Stimulated activated CD4-positive, alpha-beta T cell treated with anti-CD3 and anti-CD28 coated beads, Interleukin-1b, Interleukin-23, amount 100 ng/mL, for 1 hour (primary cell): ENCODE measurements at places on chromosomes 6 and 20.

GRCh38 chr6:3887150-3887700 lies 38.1 kb downstream of the FAM50B start:
- no peak for DNase-seq

DNA sequence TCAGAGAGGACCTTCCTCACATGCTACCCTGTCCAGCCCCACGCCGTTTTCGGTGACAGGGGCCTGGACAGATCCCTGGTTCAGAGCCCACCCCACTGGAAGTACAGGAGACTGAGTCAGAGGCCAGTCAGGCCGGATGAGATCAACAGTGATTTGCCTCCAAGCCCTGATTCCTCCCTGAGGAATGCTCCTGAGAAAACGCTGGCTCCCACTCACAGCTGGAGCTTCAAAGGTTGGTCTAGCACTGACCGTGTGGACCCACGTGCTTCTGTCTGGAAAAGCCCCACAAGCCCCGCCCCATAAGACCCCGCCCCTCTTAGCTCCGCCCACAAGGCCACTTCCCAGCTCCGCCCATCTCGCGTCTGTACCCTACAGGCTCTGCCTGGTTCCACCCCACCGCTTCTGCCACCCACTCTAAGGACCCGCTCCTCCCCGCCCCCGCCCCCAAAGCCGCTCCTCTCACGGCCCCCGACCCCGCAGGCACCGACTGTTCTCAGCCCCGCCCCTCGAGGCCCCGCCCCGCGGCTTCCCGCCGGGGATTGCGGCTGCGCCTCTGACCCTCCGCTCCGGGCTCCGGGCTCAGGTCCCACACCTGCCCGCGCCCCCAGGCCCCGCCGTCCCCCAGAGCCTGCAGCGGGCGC lies 64.9 kb upstream of the BHLHE23 start:
- no peak for DNase-seq

DNA sequence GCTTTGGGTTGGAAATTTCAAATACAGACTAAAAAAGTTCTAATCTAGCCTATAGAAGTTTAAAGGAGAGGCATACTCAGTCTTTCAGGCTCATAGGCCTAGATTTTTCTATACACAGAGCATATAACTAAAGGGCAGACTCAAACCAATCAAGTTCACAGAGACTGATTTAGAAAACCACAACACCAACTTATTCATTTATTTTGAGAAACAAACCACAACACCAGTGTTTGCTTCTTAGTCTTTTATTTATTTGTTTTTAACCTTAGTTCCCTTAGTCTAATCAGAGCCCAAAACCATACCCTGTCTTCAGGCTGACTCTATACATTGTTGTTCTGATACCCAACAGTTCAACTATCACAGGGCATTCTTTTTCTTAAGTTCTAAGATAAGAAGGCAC lies 103.7 kb downstream of the REV3L start:
- DNase-seq, result no peak

DNA sequence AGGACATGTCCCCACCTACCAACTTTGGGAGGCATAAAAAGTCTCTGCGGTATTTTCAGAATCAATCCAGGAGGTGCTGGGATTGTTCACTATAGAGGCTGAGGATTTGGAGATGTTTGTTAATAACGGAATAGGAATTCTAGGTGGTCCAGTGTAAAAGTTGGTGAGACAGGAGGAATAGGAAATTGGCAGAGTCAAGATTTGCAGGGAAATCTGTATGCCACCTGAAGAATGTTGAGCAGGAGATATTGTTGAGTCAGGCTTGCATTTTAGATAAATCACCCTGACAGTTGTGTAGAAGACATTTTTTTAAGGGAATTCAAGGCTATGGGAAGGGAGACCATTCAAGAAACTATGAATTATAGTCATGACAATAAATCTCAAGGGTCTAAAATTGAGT lies 124.8 kb downstream of the COL12A1 start:
- no peak for DNase-seq

GRCh38 chr20:62367136-62367632 lies at the start of gene LAMA5:
LAMA5 (minus strand) TSS chr20:62367312; CDS start chr20:62367245, 67 bp downstream.
- DNase-seq, result no peak

GRCh38 chr6:14834851-14835530 lies 410.9 kb upstream of the JARID2 start:
- DNase-seq, result no peak

DNA sequence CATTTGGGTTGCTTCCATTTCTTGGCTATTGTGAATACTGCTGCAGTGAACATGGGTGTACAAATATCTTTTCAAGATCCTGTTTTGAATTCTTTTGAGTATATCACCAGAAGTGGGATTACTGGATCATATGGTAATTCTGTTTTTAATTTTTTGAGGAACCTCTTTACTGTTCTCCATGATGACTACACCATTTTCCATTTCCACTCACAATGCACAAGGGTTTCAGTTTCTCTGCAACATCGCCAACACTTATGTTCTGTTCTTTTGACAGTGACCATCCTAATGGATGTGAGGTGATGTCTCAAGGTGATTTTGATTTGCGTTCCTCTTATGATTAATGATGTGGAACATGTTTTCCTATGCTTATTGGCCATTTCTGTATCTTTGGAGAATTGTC lies 214.4 kb upstream of the ZFP64 start:
- DNase-seq, result no peak

- no peak for DNase-seq
Observed at GRCh38 chr20:46546298-46546697, 4.2 kb downstream of the OCSTAMP start.

GRCh38 chr6:19470333-19470732 lies 366.8 kb upstream of the ID4 start:
- no peak for DNase-seq

- no peak for DNase-seq
Observed at GRCh38 chr20:8155812-8156211, 23.7 kb downstream of the PLCB1 start.

GRCh38 chr6:25363427-25363826 lies 84.3 kb downstream of the CARMIL1 start:
- DNase-seq, result no peak

DNA sequence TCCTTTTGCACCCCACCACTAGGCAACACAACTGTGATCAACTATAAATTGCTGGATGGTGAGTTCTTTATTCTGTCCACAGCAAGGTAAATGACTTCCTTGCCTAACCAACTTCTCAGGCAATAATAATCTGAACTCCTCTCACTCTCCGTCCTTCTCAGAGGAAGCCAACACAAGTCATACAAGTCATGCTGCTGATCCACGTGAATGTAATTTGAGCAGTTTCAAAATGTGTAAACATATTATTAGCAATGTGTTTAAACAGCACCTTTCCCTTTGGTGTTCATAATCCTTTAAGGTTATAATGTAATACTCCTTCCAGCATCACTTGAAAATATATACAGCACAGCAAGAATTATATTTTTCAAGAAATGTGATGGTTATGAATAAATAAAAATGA lies 127.9 kb downstream of the QRSL1 start:
- DNase-seq, result no peak

- peak; percentile 21 for DNase-seq
Observed at GRCh38 chr6:43269273-43270007, 26.2 kb downstream of the TTBK1 start.

- no peak for DNase-seq
Observed at GRCh38 chr6:111803804-111804203, 69.4 kb downstream of the FYN start.

DNA sequence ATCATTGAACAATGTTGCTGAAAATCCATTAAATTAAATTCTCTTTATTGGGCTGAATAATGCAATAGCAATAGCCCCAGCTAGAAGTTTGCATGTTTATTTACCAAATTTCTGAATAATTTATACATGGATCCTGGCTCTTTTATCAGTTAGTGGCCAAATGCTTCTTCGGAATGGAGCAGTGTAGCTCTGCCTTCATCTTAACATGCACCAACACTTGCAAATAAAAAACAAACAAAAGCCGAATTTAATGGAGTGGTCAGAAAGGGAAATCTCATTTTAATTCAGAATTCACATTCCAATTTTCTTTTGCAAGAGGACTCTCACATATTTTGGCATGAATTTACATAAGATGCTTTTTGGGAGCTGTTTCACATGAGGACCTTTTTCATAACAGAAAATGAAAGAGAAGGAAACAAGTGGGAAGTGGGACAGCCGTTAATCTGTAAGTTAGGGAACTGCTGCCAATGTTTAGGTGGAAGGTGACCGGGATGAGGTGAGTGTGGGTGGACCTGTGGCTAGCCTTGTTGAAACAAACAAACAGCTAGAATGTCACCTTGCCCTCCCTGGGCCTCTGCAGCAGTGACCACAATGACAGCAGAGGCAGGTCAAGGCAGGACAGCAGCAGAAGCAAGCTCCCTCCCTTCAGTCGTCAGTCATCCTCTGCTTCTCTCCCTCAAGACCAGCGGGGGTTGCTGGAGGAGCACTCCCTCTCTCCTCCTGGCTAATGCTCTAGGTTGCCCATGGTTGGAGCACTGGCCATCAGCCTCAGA lies 73.2 kb downstream of the INSM1 start:
- no peak for DNase-seq

DNA sequence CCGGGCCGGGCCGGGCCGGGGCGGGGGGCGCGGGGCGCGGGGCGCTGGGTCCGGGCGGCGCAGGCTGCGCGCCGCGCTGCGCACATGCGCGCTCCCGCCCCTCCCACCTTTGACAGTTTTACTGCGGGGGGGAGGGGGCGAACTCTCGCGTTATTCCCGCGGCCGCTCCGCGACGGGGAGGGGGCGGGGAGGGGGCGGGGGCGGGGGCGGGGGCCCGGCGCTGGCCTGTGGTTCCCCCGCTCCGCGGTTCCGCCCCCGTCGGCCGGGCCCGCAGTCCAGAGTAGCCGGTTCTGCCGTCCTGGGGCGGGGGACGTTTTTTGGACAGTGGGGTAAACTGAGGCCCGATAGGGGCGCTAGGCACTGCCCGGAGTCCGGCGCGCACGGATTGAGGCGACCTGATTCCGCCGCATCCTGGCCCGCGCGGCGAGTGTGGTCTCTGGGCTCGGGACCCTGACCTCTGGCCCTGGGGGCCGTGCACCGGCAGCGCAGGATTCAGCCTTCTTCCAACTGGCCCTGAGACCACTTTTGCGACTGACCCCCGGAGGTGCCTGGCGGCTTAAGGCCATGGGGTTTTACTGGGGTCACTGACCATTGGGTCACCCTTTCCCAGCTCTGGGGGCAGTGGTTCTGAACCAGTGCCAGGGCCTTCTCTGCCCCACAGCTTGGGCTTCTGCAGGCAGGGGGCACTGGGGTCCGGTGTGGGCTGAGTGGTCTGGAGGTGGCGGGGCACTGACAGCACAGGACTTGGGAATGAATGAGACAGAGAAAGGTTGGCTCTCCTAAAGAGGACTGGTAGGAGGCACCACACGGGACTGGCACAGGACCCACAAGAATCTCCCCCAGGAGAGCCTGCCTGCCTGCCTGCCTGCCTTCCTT lies at the start of gene ZNF512B:
Gene ZNF512B, minus strand, starts transcription at position 93 of the 876 bp plus-strand sequence. CDS start 1,980 bp downstream, outside the sequence.
- DNase-seq, result no peak

GRCh38 chr6:189676-190075 lies 102.6 kb upstream of the DUSP22 start:
- DNase-seq, result no peak

GRCh38 chr6:14922706-14923460 lies 323.0 kb upstream of the JARID2 start:
- DNase-seq, result no peak

DNA sequence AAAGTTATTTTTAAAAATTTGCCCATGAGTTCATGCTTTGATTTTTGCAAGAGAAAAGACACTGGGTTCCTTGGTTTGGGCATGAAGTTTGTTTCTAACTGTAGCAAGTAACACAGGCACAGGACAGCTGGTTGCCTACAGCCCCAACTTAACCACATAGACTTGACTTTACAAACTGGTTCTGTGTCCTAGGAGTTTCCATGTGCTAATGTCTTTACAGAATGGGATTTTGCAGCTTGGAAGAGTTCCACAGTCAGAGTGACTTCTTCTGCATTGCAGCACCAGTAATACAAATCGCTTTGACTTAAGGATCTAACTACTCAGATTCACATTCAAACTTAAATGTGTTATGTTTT lies 44.3 kb downstream of the OR2B2 start:
- DNase-seq, result no peak

DNA sequence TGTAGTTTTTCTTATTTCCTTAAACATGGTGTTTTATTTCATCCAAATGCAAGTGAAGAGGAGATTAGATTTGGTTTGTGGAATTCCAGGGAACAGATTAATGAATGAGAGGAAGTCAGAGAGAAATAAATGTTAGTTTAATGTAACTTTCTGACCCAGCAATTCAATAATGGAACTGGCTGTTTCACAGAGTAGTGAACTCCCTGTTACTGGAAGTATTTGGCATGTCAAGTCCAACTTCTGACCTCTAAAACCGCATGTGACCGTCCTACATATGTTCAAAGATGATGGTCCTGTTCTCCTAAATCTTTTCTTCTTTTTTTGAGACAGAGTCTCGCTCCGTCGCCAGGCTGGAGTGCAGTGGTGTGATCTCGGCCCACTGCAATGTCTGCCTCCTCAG lies 18.7 kb downstream of the PROCR start:
- DNase-seq, result no peak

DNA sequence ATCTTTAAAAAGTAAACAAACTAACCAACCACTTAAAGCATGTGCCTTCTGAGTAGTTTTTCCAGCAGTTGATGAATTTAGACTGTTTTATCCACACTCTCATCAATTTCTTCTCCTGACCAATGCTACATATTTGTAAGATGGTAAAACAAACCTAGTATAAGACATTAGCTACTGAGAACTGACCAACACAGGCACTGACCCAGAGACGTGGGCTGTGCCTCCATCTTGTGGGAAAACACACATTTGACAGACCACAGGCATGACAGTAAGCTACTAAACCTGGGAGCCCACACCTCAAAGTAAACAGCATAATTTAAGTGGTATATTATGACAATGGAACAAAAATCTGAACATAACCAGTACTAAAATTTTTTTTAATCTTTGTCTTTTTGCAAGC lies 121.4 kb upstream of the NRSN1 start:
- DNase-seq, result no peak

DNA sequence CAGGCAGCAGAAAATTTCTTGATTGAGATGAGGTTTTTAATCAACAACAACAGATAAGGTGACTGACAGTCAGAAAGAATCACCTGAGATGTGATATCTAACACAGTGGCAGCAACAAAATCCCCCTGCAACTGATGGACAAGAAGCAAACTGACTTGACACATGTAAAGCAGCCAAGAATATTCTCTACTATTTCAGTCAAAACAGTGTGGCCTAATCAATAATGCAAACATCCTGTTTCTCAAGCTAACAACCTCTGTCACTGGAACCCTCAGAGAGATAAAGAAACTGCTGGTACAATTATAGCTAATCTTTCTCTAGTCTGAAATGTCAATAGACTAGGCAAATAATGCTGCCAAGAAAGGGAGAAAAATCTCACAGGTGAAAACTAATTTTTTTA lies 4.6 kb upstream of the CGA start:
- no peak for DNase-seq

DNA sequence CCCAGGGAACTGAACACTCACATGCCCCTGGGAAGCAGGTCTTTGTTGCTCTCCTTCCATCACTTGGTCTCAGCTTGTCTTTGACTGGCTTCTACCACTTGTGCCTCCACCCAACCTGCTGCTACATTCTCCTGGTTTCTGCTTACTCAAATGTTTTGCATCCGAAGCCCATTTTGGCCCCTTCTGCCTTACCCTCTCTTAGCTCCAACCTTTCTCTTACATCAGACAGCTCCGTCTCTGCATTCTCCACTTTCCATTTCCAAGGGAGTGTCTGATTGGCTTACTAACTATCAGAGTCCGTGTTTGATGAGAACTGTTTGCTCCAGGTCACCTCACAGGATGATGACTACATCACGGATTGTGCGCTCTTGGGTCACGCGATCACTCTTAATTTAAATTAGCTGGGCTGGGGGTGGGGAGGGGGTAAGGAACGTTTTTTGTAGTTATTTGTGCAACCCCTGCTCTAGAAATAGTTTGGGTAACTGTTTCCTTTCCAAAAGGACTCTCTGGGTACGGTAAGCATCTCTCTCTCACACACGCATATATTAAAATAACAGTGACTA lies 844 bp upstream of the ABRACL start:
- no peak for DNase-seq

GRCh38 chr20:51854921-51855320 lies 52.6 kb upstream of the SALL4 start:
- no peak for DNase-seq
